ENCODE measurements at places on chromosomes 1 and 21. TPM values are rescaled to one million over a fixed set of nuclear protein-coding genes. Genes with fewer than 3 reads are reported as not detected.

Gene FMO1
- total RNA-seq = under 0.01 TPM

GRCh38 chr1:6505367-6506209 lies 14.1 kb upstream of the PLEKHG5 start:
- no peak for DNase-seq

DNA sequence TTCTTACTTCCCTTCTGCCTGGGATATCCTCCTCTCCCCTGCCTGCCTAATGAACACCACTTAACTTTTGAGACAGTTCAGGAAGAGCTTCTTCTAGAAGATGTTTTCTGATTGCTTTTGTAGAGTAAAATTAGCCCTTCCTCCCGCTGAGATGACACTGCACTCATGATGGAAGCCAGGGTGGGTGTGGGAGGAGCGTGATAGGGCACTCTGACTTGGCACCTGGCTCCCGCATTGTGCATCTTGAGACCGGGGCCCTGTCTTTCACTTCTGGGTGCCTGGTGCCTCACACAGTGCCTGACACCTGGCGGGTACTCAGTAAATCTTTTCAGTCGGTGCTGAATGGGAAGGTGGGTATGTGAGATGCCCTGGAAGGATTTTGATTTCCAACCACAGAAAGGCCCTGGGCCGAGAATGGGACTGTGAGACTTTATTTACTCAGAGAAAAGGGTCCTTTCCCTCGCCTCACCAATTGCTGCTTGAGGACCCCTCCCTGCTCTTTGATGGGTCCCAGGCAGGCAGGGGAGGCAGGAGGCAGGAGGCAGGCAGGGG lies 6.8 kb downstream of the THEM5 start:
- DNase-seq = no peak

Gene NAV1
- 8.1 TPM for total RNA-seq

- DNase-seq = no peak
Measured at GRCh38 chr1:53122201-53122885, 20.1 kb downstream of the SLC1A7 start.

GRCh38 chr1:213387380-213388015 lies 336.5 kb downstream of the RPS6KC1 start:
- DNase-seq = no peak

- DNase-seq = no peak
Measured at GRCh38 chr21:26032263-26032662, 138.3 kb downstream of the APP start.

Gene TESK2
- 7.8 TPM for total RNA-seq

Gene IL19
- not detected for total RNA-seq
